ENCODE measurements at places on chromosomes 6 and 20.

- DNase-seq, result no peak
These were observed 51.7 kb downstream of the MOCS1 start for GRCh38 chr6:39882531-39882899.

DNA sequence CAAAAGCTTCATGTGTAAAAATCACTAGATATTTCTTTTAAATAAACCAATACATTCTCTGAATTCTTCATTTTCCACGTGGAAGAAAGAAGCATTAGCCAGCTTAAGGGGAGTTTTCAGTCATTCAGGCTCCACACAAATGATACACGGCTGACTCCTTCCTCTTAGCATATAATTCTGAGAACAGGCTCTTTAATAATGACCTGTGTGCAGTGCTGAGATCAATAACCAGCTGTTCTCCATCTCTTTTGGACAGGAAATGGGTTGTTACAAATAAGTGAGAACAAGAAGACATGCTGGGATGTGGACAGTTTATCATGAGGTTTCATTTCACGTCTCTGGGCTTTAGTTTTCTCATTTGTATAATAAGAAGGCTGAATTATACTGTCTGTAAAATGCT is 146.9 kb upstream of the C6orf118 start:
- DNase-seq, result no peak

GRCh38 chr6:105135907-105136430 is 43.8 kb downstream of the POPDC3 start:
- no peak for DNase-seq

DNA sequence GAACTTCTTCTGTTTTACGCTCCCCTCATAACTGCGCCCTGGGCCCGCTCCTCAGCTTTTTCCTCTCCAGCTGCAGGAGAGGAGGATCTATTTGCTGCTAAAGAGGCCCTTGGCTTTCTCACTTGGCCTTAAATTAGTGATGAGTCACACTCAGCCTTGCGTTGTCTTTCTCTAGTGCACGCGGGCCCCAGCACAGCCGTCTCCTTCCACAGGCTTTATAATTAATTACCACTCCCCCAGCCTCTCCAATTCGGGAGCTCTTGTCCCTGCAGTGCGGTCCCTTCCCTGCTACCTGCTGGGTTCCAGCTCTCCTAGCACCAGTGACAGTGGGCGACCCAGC is 25.2 kb downstream of the PACSIN1 start:
- no peak for DNase-seq

Measured in activated CD4-positive, alpha-beta T cell treated with anti-CD3 and anti-CD28 coated beads, Interleukin-2, amount 50 U/mL, for 48 hours (primary cell).